ENCODE measurements at places on chromosomes 16 and 17.

GRCh38 chr17:82748756-82749155 lies 3.1 kb upstream of the TBCD start:
- DNase-seq = no peak

- no peak for DNase-seq
Measured at GRCh38 chr16:23771027-23771426, 16.2 kb downstream of the CHP2 start.

DNA sequence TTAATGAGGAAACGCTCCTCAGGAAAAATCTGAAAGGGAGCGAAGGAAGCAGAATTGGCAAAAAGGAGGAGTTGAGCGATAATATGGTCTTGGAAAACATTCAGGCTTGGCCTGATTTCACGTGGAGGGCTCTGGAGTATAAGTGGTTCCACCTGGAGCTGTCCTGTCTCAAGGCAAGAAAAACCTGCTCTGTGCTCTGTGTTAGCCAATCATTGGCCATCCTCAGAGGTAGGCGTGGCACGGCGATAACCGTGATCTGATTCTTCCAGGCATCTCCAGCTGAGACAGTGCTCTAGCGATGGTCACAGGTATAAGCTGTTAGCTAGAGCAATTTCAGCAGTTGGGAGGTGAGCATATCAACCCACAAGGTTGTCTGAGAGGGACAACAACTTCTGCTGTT lies 450.5 kb upstream of the MAF start:
- DNase-seq = no peak

GRCh38 chr17:64920026-64920418 lies 744 bp upstream of the LRRC37A3 start:
- no peak for DNase-seq

DNA sequence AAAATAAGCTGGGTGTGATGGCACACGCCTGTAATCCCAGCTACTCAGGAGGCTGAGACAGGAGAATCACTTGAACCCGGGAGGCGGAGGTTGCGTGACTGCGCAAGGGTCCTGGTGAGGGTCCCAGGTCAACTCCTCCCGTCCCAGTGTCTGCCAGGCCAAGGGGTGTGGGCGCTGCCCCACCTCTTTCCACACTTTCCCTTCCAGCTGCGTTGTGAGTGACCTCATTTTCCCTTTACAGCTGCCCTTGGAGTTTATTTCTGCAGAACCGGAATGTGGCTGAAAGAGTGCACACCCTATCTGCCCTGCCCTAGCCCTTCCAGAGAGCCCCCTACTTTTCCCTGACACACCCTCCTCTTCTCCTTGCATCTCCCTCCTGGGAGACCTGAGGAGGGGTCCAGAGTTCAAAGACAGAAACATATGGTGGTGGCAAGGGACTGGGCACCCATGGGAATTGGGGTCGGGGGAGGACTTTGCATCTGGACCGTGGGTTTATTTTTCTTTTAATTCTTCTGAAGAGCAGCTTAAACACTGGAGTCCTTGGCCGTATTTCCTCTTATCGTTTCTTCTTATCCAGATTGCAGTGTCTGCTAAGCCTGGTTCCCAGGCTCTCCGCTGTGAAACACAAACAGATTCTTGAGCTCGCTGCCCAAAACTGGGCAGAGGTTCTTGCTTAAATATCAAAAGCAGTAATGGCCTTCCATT lies 20.9 kb downstream of the MRC2 start:
- DNase-seq = no peak

- DNase-seq = peak; percentile 23
Measured at GRCh38 chr17:19645734-19646201, 2.8 kb upstream of the ALDH3A2 start.

DNA sequence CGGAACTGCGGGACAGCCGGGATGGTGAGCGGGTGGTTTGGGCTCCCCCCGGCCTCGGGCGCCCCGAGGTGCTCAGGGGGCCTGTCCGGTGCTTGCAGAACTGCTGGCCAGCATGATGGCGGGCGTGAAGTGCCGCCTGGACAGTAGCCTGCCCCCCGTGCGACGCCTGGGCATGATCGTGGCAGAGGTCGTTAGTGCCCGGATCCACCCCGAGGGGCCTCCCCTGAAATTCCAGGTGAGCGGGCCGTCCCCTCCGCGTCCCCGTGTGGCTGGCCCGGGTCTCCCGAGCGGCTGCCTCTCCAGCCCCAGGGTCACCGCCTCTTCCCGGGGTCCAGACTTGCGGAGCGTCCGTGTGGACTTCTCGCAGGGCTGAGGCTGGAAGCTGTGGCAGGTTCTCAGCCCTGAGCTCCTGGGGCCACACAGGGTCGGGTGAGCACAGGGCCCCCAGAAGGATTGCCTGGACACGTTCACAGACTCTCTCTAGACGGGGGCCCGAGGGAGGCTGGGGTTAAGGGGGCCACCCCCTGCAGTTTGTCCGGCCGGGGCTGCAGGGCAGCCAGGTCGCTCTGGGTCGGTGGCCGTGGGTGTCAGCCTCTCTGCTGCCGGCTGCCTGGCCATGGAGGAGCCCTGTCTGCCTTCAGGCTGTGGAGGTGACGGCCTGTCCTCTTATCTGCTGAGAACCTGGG lies 7.4 kb downstream of the TELO2 start:
- no peak for DNase-seq

DNA sequence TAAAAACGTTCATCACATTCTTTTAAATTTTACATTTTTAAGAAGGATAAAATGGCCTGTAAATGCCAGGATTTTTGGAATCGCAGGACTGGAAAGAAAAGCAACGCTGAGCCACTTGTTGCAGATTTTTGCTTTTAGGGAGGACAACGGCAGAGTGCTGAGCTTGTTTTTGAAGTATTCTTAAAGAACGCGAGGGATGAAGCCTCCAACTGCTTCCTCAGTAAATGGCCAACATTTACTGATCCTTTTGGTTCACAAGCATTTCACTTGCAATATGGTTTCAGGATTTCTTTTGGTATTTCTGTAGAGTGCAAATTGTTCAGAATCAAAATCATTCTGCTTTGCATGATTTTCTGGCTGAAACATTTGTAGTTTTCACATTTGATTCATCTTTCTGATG lies 2.8 kb upstream of the KRT23 start:
- DNase-seq = no peak

DNA sequence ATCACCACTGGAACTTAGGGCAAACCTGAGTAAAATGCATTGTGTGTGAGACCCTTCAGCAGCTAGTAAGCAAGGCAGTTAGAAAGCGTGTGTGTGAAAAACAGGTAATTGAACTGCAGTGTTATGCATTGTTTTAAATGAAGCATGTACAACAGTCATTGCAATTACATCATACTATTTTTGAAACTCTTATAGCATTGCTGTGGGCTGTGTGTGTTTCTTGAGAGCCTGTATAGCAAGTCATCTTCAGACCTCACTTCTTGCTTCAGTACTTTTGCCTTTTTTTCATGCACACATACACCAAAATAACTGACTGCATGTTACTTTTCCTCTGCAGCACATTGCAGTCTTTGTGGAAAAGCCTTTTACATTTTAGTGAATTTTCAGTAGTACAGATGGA lies 19.2 kb downstream of the PTRH2 start:
- no peak for DNase-seq

DNA sequence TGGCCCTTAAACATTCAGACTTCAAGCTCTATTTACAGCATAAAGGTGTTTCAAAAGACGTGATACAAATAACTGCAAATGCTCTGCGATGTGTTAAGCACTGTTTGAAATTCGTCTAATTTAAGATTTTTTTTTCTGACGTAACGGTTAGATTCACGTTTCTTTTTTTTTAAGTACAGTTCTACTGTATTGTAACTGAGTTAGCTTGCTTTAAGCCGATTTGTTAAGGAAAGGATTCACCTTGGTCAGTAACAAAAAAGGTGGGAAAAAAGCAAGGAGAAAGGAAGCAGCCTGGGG lies 681 bp upstream of the MAPT start:
- DNase-seq = no peak

DNA sequence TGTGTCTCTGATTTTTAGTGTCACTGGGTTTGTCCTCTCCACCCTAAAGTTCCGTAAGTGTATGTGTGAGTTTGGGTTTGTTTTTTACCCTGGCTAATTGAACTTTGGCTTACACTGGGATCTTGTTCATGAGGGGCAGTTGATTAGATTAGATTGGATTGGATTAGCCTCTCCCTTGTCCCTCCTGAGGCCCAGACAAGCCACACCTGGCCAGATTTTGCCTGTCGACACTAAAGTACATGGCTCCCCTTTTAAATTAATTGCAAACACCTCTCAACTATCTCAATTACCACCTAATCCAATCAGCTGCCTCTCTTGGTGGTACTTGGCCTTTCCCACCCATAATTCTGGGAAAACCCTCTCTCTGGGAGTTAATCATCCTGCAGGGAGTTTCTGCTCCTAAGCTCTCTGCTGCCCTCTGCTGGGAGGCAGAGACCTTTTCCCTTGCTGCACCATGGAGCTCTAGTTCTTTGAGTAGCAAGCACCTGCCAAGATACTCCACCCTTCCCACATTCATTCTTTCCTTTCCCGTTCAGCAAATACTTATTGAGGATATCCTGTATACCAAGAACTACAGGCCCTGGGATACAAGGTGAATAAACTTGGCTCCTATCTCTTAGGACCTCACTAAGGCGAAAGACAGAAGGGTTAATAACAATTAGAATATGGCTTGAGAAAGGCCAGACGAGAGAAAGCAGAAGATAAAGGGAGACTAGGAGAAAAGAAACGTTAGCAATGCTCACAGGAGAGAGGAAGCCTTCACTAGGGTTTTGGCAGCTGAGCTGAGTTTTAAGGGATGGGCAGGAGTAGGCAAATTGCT lies 60.0 kb upstream of the MPHOSPH6 start:
- DNase-seq = peak; percentile 29

- DNase-seq = no peak
Measured at GRCh38 chr17:2233441-2233947, 70.1 kb downstream of the SMG6 start.

DNA sequence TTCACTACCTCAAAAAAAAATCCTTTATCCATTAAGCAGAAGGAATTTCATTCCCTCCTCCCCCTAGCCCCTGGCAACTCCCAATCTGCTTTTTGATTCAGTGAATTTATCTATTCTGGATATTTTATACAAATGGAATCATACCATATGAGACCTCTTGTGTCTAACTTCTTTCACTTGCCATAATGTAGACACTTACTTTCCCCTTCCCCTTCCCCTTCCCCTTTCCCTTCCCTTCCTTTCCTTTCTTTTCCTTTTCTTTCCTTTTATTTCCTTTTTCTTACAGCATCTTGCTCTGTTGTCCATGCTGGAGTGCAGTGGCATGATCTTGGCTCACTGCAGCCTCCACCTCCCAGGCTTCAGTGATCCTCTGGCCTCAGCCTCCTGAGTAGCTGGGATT lies 50.5 kb downstream of the PSMD12 start:
- DNase-seq = no peak

- DNase-seq = no peak
Measured at GRCh38 chr16:46783800-46784199, 35.7 kb upstream of the MYLK3 start.

- no peak for DNase-seq
Measured at GRCh38 chr17:54983260-54983659, 14.7 kb downstream of the STXBP4 start.

DNA sequence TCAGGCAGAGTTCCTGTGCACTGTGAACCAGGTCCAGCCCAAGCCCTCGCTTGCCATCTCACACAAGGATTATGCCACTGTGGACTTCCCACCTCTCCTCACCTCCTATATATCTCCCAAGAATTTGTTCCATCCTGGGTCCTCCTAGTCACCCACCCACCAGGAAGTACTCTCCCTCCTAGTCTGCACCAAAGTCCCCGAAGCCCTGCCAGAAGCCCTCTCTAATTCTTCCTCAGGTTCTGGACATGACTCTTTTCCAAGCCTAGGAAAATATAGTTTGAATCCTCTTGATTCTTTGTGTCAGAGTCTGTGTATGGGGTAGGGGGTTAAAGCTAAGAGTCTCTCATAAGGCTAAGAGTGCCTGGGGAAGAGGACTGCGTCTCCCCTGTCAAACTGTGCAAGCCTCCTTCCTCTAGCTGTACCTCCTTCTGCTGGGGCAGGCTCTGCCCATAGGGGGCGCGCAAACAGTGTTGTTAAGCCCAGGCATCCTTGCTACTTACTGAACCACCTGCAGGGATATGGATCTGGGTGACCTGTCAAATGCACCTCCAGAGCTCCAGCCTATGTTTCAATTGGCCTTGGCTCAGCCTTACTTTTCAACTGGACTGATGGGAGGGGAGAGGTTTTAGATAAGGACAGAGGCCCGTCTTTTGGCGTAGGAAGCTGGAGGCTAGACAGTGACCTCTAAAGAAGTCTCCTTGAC lies 16.6 kb upstream of the DLX4 start:
- DNase-seq = peak; percentile 57

- no peak for DNase-seq
Measured at GRCh38 chr16:49622421-49623402, 233.2 kb downstream of the ZNF423 start.

All from stimulated activated CD8-positive, alpha-beta memory T cell treated with anti-CD3 and anti-CD28 coated beads, Interleukin-4, amount 100 ng/mL, for 1 hour (primary cell).